Fibroblast of villous mesenchyme (primary cell): ENCODE measurements at places on chromosomes 7 and 10. TPM values are rescaled to one million over a fixed set of nuclear protein-coding genes. Genes with fewer than 3 reads are reported as not detected.

DNA sequence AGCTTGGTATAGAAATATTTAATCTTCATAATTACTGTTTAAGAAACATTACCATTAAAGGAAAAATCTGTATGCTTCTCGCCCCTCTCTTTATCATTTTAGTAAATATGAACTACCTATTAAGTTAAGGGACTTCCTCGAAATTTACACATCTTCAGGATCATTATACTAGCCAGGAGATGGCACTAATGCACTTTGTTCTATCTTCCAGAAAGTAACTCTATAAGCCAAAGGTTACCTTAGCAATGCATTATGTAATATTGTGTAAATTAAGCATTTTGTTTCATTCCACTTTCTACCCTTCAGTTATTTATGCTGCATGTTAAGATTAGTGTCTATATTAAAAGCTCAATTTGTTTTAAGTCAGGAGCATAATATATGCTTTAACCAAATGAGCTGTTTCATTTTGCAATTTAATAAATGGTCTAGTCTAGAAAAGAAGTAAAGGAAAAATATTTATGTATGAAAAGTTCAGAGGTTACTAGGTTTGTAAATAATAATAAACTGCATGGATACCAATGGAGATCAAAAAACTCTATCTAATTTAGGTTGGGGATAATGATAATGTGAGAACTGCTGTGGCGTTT, 128.5 kb downstream of the ANKRD7 start:
- peak; percentile 23 for DNase-seq

- DNase-seq = no peak
Observed at GRCh38 chr7:89103564-89103963, 308.0 kb upstream of the TEX47 start.

DNA sequence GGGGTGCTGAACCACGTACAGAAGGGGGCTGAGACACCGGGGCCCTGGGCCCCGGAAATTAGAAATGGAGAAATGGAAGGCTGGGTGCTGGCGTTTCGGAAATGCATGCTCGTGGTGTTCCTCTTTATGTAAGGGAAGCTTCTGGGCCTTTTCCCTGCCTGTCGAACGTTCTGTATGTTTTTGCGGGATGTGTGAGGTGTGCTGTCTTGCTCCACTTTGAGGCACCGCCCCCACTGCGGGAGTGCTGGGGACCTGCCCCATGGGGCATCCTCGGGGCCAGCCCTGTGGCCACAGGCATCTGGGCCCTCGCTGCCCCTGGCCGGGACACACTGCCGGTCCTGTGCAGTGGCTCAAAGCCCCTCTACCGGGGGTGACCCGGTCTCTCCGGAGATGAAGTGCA, 1.7 kb upstream of the VENTX start:
- no peak for DNase-seq

- DNase-seq = no peak
Observed at GRCh38 chr10:113533801-113534200, 19.1 kb upstream of the HABP2 start.

- DNase-seq = peak; percentile 48
Observed at GRCh38 chr7:39811161-39811614, 138.9 kb upstream of the CDK13 start.

- DNase-seq = peak; percentile 55
Observed at GRCh38 chr10:30098629-30099028, 39.2 kb upstream of the JCAD start.

DNA sequence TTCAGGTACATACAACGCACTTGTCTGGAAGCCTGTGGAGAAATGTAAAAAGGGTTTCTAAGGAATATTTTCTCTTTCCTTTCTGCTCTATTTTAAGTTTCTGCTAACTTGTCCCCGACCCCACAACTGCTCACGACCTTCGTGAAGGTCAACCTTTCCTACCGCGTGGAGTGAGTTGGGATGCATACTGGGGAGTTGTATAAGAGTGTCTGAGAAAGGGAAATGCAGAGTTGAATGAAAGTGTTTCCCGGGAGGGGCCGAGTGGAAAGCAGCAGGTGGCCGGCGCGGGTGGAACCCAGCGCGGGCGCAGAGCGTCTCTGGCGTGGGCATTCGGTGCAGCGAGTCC, 17.9 kb upstream of the ACBD5 start:
- DNase-seq = no peak

DNA sequence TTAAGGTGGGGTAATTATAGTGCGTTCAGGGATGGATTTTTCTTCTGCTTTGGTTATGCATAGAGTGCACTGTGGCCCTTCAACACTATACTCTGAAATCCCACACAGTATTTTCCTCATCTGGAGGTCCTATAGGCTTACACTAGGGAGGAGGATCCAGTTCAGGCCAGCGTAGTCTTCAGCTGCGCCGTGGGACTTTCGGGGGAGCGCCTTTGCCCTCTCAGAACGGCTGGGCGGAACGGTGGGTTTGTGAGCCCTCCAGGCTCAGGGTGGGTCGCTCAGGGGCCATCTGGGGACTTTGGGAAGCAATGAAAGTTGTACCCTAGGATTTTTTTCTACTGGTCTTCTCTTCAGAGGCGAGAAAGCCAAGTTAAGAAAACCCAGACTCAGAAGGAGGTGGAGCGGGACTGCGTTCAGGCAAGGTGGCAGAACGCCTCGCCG, 652 bp upstream of the VPS26A start:
- peak; percentile 74 for DNase-seq

DNA sequence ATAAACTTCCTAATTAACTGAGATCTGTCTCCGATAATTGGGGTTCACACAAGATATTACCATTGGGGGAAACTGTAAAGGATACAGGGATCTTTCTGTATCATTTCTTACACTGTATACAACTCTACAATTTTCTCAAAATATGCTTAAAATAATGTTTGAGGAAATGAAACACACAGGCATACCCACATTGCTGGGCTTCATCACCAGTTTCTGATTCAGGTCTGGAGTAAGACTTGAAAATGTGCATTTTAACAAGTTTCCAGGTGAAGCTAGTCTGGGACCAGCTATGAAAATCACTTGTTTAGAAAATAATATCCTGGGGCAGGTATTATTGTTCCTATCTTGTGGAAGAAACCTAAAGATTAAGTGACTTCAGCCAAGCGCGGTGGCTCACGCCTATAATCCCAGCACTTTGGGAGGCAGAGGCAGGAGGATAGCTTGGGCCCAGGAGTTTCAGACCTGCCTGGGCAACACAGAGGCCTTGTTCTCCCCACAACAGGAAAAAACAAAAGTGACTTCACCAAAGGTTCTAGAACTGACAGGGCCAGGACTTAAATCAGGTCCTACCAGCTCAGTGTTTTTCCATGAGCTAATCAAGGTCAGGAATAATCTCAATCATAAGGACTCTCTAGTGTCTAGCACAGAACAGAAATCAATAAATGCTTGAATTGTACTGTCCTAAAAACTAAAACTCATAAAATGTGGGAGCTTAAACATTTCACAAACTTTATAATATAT, 12.6 kb downstream of the TOMM7 start:
- DNase-seq = peak; percentile 14

DNA sequence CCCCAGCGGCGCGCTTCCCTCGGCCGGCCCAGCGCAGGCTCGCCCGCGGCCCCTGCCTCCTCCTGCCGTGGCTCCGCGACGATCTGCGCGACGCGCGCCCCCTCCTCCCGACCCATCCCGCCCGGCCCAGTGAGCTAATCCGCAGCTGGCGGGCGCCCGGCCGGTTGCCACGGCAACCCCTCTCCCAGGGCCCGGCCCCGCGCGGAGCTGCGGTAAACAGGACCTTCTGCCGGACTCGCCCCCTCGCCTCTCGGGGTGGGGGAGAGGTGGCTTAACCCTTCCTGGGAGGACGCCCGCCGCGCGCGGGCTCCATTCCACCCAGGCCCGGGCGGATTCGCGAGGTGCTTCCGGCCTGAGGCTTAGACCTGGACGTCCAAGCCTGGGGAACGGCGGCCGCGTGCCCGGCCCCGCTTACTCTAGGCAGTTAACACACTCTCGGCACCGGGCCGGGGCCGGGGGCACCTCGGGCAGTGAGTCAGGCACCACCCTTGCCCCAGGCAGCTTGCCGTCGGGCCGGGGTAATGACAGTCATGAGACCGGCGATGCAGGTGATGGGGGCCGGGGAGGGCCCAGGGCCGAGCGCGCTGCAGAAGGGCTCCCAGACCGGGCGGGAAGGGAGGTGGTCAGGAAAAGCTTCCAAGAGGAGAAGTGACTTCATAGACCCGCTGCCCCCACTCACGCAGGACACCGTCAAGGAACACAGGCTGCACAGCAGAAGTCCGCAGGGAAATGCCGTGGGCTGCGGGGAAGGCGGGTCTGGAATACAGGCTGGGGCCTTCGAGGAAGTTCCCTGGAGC, at the start of gene DENND2A:
DENND2A (minus strand) TSS at position 87 of the 797 bp plus-strand sequence. CDS start 38,416 bp downstream, outside the sequence.
- DNase-seq = peak; percentile 61

DNA sequence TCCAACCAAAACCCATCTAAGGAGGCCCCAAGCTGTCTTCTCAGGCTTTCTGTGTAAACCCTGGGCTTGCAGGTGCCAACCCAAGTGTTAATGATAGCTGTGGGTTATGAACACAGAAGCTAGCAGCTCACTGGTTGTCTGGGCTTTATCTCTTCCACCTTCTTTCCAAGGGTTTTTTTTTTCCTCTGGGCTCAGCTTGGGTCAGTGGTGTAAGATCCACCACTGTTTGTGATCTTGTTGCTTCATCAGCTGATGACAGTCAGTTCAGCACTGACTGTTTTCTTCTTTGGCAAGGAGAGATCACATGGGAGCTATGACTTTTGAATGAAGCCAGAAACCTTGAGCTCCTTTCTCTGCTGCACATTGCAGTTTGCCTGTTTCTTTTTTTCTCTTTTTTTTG, 4.6 kb downstream of the GTPBP4 start:
- peak; percentile 39 for DNase-seq

- no peak for DNase-seq
Observed at GRCh38 chr10:104288355-104288754, 19.4 kb downstream of the GSTO2 start.

GRCh38 chr10:47454008-47454779, 29.7 kb downstream of the ANXA8 start:
- no peak for DNase-seq

The EBF3 gene
- total RNA-seq = 0.32 and 6.0 TPM in 2 replicates

The EPO gene
- total RNA-seq = not detected in 2 replicates

The IRF5 gene
- total RNA-seq = under 0.01 TPM in 1 of 2 replicates, not detected in the other

The GAD2 gene
- not detected in 2 replicates for total RNA-seq

The FGFR2 gene
- 0.32 and 0.86 TPM in 2 replicates for total RNA-seq

The FKBP9 gene
- 224 and 265 TPM in 2 replicates for total RNA-seq
